ENCODE measurements at places on chromosomes 13 and 19. TPM values are rescaled to one million over a fixed set of nuclear protein-coding genes. Genes with fewer than 3 reads are reported as not detected.
A peak's percentile ranks its signal among the peaks of the same experiment; 100 is the strongest.

- no peak overlapping the region for H3K4me3 ChIP-seq
- no peaks in the 10 kb centered on the region for H3K27me3 ChIP-seq
- DNase-seq: no peak
- H3K4me1 ChIP-seq: no peaks in the 10 kb centered on the region
- no peaks in the 10 kb centered on the region for H3K36me3 ChIP-seq
These were observed 1362.1 kb upstream of the ATXN8OS start for GRCh38 chr13:68745502-68745901.

GRCh38 chr19:29308977-29309590 lies 96.1 kb upstream of the UQCRFS1 start:
- H3K36me3 ChIP-seq: no peaks in the 10 kb centered on the region
- H3K27me3 ChIP-seq: peaks cover 85% of the 10 kb centered on the region
- DNase-seq: no peak
- H3K4me3 ChIP-seq: no peak overlapping the region
- H3K4me1 ChIP-seq: no peaks in the 10 kb centered on the region

The MBD3L2 gene
- total RNA-seq: not detected

DNA sequence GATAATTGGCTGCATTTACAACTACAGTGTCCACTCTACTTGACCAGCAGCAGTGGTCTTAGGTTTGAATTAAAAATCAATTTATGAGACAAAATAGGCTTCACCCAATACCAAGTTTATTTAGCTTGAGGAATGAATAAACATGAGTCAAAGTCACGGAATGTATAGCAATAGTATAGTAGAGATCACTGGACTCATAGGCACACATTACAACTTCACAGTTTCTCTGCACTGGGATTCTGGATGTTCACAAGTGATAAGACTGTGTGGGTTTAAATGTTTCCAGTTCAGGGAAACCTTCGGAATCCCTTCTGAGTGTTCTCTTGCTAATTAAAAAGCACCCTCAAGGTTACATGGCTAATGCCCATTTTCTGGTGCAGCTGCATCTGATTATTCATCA lies 1064.9 kb downstream of the SLITRK5 start:
- no peaks in the 10 kb centered on the region for H3K4me1 ChIP-seq
- no peaks in the 10 kb centered on the region for H3K36me3 ChIP-seq
- DNase-seq: no peak
- no peak overlapping the region for H3K27ac ChIP-seq
- no peaks in the 10 kb centered on the region for H3K27me3 ChIP-seq
- H3K4me3 ChIP-seq: no peak overlapping the region

DNA sequence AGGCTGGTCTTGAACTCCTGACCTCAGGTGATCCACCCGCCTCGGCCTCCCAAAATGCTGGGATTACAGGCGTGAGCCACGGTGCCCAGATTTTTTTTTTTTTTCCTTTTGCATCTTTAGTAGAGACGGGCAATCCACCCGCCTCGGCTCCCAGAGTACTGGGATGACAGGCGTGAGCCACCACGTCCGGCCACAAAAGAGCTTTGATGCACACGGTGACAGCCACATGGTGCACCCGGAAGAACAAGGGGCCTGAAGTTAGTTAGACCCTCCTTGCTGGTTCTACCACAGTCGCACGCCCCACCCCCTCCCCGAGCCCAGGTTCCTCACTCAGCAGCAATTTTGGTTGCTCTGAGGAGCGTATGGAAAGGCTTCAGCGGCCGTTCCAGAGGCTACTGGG lies 54.2 kb upstream of the USE1 start:
- no peaks in the 10 kb centered on the region for H3K4me1 ChIP-seq
- DNase-seq: no peak
- H3K27ac ChIP-seq: no peak overlapping the region
- H3K36me3 ChIP-seq: peaks cover 26% of the 10 kb centered on the region

DNA sequence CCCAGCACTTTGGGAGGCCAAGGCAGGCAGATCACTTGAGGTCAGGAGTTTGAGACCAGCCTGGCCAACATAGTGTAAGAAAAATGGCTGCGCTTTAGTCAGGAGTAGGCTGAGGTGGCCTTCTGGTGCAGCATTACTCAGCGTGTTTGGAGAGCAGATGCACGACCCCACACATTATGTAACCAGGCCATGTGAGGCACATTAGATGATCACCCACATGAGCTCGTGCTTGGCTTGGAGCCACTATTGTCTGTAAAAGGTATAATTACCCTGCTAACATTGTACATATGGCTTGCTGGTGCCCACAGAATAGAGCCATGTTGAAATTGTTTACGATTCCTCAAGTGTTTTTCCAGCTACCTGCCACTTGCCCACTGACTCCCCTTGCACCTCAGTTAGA lies 24.0 kb upstream of the SCEL start:
- no peaks in the 10 kb centered on the region for H3K36me3 ChIP-seq
- no peak for DNase-seq
- no peak overlapping the region for H3K4me3 ChIP-seq
- H3K4me1 ChIP-seq: peaks cover 7% of the 10 kb centered on the region
- no peaks in the 10 kb centered on the region for H3K27me3 ChIP-seq

The TEX101 gene
- total RNA-seq: not detected

The RDH8 gene
- total RNA-seq: not detected

DNA sequence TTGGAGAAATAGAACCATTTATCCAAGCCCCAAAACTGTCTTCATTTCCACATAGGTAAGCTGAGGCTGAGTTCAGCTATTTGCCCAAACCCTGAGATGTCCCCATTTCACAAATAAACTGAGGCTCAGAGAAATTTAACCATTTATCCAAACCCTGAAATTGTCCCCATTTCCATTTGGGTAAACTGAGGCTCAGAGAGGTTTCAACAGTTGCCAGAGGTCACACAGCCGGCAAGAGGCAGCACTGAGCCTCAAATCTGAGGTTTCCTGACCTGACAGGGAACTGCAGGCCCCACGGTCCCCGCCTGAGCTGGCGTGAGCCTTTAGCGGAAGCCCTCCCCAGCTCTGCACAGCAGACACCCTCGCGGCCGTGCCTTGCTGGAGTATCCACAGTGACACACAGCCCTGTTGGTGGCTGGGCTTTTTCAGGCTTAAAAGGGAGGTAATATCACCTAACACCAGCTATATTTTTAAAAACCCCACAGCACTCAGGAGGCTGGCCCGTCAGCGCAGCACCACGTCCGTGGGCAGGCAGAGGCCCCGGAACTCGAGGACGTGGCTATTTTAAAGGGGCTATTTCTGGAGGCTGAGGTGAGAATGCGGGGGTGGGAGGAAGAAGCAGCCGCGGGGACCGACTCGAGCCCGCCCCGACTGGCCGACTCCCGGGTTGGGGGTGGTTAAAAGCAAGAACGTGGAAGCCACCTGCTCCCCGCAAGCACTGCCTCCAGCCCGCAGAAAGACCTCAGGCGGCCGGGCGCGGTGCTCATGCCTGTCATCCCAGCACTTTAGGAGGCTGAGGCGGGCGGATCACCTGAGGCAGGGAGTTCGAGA lies 18.5 kb downstream of the PTPRS start:
- DNase-seq: no peak
- H3K27ac ChIP-seq: no peak overlapping the region
- H3K4me3 ChIP-seq: no peak overlapping the region
- no peaks in the 10 kb centered on the region for H3K36me3 ChIP-seq
- H3K27me3 ChIP-seq: no peaks in the 10 kb centered on the region

DNA sequence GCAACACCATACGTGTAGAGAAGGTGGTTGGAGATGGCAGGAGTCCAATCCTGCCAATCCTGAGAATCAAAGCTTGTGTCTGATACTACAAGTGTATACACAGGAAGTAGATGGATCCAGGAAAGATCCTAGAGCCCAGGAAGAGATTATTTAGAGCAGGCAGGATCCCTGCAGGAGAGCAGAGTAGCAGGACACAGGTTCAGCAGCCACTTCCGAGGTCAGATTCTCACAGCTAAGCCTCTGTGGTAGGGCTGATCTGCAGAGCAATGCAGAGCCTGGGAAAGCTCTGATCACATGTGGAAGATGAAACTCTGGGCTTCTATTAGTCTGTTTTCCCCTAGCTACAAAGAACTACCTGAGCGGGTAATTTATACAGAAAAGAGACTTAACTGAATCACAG lies 28.5 kb upstream of the ZNF331 start:
- peaks cover 12% of the 10 kb centered on the region for H3K4me1 ChIP-seq
- H3K4me3 ChIP-seq: no peak overlapping the region
- H3K27me3 ChIP-seq: peaks cover 3% of the 10 kb centered on the region
- H3K36me3 ChIP-seq: no peaks in the 10 kb centered on the region
- H3K27ac ChIP-seq: no peak overlapping the region
- no peak for DNase-seq

The VSTM2B gene
- total RNA-seq: not detected

- peaks cover 5% of the 10 kb centered on the region for H3K27me3 ChIP-seq
- H3K4me3 ChIP-seq: no peak overlapping the region
- no peaks in the 10 kb centered on the region for H3K36me3 ChIP-seq
- peak; percentile 94 for DNase-seq
These were observed 12.9 kb upstream of the ZNF564 start for GRCh38 chr19:12564016-12564664.

- H3K4me3 ChIP-seq: no peak overlapping the region
- no peaks in the 10 kb centered on the region for H3K4me1 ChIP-seq
- no peaks in the 10 kb centered on the region for H3K27me3 ChIP-seq
These were observed 26.0 kb downstream of the DHX34 start for GRCh38 chr19:47374876-47375693.

DNA sequence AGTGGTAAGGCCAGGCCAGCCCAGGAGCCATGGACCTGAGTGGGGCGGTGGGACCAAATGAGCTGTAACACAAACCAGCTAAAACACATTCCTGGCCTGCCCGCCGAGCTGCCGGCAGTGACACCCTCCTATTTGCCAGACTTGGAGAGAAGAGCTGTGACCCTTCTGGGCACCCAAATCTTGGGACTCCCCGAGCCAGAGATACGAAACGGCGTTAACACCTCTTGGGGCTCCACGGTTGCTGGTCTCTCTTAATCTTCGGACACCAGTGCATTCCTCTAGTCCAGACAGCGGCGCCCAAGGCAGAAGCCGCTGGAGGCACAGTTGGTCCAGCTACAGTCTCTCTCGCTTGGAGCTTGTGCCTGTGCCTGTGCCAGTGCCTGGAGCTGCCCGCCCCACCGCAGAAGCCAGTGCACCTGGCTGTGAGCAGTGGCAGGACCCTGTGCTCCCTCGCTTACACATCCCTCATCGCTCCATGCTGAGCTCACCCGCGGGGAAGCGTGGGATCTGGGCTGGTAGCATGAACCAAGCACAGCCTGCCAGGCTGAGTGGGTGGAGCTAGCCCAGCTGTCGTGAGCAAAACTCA lies 147.2 kb upstream of the KLHL1 start:
- no peaks in the 10 kb centered on the region for H3K36me3 ChIP-seq
- no peak overlapping the region for H3K4me3 ChIP-seq
- peaks cover 4% of the 10 kb centered on the region for H3K27me3 ChIP-seq

DNA sequence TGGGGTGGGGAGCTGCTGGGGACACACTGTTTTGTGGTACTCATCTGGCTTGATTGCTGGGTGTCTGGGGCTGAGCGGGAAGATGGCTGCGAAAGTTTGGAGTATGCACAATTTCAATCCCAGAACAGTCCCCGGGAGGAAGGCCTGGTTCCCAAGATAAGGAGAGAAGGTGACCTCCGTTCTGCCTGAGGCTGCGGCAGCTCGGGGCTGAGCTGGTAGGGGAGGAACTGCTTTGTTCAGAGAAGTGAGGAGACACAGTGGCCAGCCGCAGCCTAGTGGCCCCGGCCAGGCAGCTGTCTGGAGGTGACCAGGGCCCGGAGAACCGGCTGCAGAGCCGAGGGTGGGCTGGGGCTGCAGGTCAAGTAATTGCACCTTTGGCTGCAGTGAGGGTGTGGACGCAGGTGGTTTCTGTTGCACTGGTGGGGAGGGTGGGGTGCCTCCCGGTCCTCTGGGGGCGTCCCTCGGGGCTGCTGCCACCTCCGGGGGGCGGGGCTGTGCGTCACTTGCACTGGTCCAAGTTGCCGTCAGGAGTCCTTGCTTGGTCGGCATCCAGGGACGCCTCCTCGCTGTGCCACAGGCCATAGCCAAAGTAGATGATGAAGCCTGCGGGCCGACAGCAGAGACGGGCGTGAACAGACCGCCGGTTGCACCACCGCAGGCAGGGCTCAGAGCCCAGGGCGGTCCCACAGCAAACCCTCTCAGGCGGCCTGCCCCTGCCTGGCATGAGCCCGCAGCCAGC lies 81.3 kb downstream of the SLC7A1 start:
- H3K4me1 ChIP-seq: peaks cover 24% of the 10 kb centered on the region
- H3K27me3 ChIP-seq: no peaks in the 10 kb centered on the region
- no peak overlapping the region for H3K4me3 ChIP-seq
- DNase-seq: no peak
- H3K36me3 ChIP-seq: peaks cover 24% of the 10 kb centered on the region

GRCh38 chr13:112522578-112522977 lies 65.4 kb downstream of the TUBGCP3 start:
- H3K27me3 ChIP-seq: no peaks in the 10 kb centered on the region
- no peak for DNase-seq
- no peaks in the 10 kb centered on the region for H3K4me1 ChIP-seq

- H3K27me3 ChIP-seq: no peaks in the 10 kb centered on the region
- H3K4me3 ChIP-seq: no peak overlapping the region
- no peak for DNase-seq
- H3K36me3 ChIP-seq: no peaks in the 10 kb centered on the region
These were observed 425.5 kb downstream of the RFC3 start for GRCh38 chr13:34243403-34243802.

GRCh38 chr19:10808937-10809649 lies 26.9 kb downstream of the TMED1 start:
- no peak for DNase-seq
- no peaks in the 10 kb centered on the region for H3K27me3 ChIP-seq
- H3K36me3 ChIP-seq: peaks cover 29% of the 10 kb centered on the region
- peaks cover 7% of the 10 kb centered on the region for H3K4me1 ChIP-seq

DNA sequence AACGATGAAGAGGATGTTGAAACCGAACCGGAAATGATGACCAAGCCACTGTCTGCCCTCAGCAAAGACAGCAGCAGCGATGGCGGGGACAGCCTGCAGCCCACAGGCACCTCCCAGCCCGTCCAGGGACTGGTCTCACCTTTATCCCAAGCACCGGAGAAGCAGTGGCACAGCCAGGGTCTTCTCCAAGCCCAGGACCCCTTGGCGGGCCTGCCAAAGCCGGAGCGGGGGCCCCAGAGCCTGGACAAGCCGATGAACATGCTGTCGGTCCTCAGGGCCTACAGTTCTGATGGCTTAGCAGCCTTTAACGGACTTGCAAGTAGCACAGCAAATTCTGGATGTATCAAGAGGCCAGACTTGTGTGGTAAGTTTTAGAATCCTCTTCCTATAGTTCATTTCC lies 177.0 kb downstream of the ZNF536 start:
- no peak for DNase-seq
- peaks cover 4% of the 10 kb centered on the region for H3K4me1 ChIP-seq
- H3K27me3 ChIP-seq: peaks cover 18% of the 10 kb centered on the region
